Stimulated activated CD8-positive, alpha-beta memory T cell treated with anti-CD3 and anti-CD28 coated beads, Interleukin-4, amount 100 ng/mL, for 1 hour (primary cell): ENCODE measurements at places on chromosomes 6 and 20.

GRCh38 chr20:1396702-1397101, 3.8 kb upstream of the FKBP1A start:
- no peak for DNase-seq

DNA sequence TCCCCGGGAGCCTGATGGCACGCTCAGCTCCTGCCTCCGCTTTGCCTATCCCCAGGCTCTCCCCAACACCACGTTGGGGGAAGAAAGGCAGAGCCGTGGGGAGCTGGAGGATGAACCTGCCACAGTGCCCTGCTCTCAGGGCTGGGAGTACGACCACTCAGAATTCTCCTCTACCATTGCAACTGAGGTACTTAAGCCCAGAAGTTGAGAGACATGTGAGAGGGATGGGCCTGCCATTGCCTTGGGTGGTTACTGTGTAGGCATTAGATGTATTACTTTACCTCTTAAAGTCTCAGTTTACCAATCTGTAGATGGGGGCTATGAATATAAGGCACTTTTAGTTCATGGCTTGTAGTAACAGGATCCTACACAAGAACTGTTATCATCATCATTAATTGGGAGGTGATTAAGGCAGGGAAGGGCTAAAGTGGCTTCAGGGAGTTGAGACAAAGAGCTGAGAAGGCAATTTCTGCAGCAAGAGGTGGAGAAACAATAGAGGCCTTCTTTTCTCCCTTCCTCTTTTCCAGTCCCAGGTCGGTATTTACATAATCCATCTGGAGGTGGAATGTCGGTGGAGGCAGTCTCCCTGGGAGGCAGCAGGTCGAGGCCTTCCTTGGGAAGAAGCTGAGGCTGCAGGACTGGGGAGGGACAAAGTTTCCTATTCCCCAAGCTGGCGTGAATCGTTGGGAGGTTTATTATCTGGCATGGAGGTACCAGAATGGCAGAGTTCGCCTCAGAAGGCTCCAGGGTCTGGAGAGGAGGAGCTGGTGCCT, 691 bp downstream of the SLC22A7 start:
- no peak for DNase-seq

- DNase-seq = no peak
Observed at GRCh38 chr6:97705568-97705967, 422.6 kb upstream of the MMS22L start.

- no peak for DNase-seq
Observed at GRCh38 chr6:33192105-33192646, at the start of gene COL11A2. Gene COL11A2, minus strand, starts transcription at chr6:33192467. Its CDS starts 227 bp downstream, at chr6:33192240.

- DNase-seq = no peak
Observed at GRCh38 chr20:52833901-52834300, 138.3 kb upstream of the TSHZ2 start.

DNA sequence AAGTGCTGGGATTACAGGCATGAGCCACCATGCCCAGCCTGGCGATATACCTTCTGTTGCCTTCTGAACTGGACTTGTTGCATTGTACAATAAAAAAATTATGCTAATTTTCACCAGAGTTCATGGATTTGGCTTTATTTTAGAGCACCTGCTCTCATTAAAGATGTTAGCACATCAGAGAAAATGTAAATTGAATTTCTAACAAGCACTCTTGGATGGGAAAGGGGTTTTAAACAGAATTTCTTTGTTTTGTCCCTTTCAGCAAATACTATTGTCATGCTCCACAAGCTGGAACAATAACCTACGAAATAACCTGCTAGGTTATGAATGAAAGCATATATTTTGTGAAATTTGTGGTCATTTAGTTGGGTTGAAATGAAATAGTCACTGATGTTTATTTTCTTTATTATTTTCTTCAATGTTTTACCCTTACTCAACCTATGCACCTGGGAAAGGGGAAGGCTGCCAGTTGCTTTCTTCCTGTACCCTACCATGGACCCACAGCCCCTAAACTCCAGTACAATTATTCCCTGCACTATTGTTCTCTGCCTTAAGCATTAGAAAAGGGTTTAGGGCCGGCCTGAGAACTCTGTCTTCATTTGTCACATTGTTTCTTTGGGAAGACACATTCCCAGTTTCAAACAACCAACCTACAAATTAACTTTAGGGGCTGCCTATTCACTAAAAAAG, 22.2 kb downstream of the ZDHHC14 start:
- no peak for DNase-seq
